ENCODE measurements at places on chromosomes 2 and 18. TPM values are rescaled to one million over a fixed set of nuclear protein-coding genes. Genes with fewer than 3 reads are reported as not detected.

- no peak for DNase-seq
Measured at GRCh38 chr2:183207110-183207509, 82.9 kb downstream of the NUP35 start.

GRCh38 chr18:74274700-74275099 lies 17.1 kb downstream of the CYB5A start:
- DNase-seq = no peak

- DNase-seq = no peak
Measured at GRCh38 chr2:169767243-169767888, 31.3 kb upstream of the SSB start.

GRCh38 chr2:35099342-35099741 lies 1256.2 kb upstream of the CRIM1 start:
- no peak for DNase-seq

DNA sequence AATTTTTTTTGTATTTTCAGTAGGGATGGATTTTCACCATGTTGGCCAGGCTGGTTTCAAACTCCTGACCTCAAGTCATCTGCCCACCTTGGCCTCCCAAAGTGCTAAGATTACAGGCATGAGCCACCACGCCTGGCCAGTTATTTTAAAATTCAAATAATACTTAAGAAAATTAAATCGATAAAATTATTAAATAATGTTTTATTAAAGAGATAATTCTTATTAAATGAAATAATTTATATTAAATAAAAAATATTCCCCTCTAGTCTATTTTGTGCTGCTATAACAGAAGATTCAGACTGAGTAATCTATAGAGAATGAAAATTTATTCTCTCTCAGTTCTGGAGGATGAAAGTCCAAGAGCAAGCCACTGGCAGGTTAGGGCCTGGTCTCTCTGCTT lies 61.2 kb downstream of the PDK1 start:
- DNase-seq = no peak

The GCG gene
- total RNA-seq = not detected

GRCh38 chr2:9251154-9252001 lies 44.8 kb downstream of the ASAP2 start:
- DNase-seq = no peak

GRCh38 chr2:118842661-118843482 lies 4.6 kb downstream of the EN1 start:
- DNase-seq = peak; percentile 78

DNA sequence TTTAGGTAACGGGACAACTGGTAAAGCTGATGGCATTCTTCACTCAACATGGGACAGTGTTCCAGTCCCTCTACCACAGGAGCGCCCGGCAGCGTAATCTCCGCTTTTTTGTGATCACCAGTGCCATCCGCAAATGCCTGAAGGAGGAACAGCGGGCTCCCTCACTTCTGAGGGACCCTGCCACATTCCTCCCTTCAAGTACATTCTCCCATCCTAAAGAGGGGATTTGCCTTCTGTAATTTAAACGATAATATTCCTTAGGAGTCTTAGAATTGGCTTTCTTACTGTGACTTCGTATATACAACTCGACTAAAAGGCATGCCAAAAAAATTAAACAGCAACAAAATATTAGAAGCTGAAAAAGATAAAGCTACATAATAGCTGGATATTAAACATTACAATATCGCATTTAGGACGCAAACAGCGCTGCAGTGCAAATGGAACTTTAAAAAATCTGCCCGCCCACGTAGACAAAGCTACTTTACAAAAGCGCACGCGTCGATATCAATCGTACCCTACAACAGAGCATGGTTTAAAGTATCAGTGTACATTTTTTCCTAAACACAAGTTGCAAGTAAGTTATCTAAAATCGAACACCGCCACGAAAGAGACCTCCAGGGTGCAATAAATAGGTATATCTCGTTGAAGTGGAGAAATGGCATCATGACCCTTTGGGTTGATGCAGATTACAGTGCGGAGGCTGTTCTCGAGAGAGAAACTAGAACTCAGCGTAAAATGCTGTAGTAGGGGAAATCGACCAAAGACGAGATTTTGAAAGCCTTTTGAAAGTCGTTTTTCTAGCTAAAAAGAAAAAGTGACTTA lies 2.3 kb upstream of the VSNL1 start:
- DNase-seq = no peak

The KHK gene
- 6.0 TPM for total RNA-seq
